Stimulated activated CD4-positive, alpha-beta T cell treated with anti-CD3 and anti-CD28 coated beads, Interleukin-4, amount 100 ng/mL, for 24 hours (primary cell): ENCODE measurements at places on chromosomes 6 and 20.

DNA sequence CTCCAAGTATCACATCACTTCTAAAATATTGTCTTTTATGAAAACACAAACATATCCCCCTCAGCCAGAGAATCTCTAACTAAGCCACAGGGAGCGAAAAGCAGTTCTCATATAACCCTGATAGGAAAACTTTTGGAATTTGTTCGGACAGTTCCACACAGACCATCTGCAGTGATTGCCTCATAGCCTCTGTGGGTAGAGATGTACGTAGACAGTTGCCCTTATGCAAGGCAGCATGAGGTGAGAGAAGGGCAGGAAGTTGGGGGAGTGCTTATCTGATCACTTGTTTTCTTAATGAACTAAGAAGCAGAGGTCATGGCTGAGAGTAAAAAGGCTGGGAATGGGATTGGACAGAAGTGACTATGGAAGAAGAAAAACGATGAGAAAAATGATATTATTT is 39.6 kb downstream of the SLC23A2 start:
- DNase-seq, result peak; percentile 9

GRCh38 chr6:149963462-149964307 is at the start of gene ULBP1:
TSS of gene ULBP1 (plus strand) at chr6:149963943. CDS start at chr6:149964050, 107 bp downstream.
- DNase-seq, result peak; percentile 85

DNA sequence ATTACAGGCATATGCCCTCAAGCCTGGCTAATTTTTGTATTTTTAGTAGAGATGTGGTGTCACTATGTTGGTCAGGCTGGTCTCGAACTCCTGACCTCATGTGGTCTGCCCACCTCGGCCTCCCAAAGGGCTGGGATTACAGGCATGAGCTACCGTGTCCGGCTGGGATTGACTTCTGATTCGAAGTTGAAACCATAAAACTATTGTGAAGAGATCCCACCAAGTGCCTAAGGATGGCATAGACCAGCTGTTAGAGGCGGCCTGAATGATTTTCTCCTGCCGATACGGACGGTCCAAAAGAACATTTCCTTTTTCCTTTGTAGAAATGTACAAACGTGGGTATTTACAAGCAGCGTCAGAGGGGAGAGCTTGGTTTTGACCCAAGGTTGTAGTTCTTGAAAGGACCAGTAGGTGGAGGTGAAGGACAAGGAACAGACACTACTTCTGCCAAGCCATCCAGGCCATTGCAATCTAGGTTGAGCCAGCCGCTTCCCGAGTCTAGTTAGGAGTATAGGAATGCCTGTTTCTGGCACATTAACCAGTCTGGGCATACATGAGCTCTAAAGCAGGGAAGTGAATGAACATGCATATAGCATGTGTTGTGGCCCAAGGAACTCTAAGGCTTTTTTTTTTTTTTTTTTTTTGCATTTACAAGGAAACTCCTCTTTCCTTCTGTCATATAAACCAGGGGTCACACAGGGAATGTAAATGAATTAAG is 29.0 kb downstream of the MOCS3 start:
- DNase-seq, result peak; percentile 78

DNA sequence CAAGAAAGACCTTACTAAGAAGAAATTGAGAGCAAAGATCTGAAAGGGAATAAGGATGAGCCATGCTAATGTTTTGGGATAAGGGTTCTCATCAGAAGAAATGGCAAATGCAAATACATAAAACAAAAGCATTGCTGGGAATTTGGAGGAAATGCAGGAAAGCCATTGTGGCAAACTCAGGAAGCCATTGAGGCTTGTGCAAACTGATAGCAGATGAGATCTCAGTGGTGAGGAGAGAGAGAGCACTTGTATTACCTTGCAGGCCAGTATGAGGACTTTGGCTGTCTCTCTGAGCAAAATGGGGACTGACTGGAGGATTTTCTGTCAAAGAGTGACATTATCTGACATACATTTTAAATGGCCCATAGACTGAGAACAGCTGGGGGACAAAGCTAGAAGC is 103.0 kb downstream of the ADGRB3 start:
- no peak for DNase-seq

DNA sequence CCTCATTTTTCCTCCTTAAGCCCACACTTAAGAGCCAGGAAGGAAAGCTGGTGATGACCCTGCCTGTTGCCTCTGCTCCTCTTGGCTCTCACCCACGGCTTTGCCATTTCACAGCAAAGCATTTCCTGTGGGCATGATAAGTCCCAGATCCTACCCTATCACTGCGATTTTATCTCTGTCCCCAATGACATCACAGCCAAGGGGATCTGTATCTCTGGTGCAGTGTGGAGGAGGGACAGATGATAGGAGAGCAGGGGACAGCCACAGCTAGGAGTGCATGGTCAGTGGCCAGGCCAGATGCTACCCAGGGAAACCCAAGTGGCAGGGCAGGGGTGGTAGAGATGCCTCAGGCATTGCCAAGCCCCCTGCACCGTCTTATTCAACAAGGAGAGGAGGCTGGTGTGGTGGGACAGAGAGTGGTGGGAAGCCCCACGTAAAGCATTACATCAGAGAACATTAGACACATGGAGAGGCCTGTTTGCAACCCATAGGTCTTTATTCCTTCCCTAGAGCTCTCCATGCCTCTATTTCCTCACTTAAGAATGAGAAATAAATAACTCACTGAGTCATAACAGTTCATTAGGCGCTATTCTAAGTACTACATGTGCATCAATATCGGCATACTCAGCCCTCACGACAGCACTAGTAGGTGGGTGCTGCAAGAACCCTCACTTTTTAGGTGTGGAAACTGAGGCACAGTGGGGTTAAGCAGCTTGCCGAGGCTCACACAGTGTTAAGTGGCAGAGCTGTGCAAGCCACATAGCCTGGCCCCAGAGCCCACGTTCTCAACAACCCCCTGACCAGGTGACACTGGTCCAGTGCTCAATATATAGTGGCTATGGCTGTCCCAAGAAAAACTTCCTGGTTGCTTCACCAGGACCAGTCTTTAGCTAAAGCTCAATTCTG is 4.6 kb downstream of the TFEB start:
- DNase-seq, result no peak

DNA sequence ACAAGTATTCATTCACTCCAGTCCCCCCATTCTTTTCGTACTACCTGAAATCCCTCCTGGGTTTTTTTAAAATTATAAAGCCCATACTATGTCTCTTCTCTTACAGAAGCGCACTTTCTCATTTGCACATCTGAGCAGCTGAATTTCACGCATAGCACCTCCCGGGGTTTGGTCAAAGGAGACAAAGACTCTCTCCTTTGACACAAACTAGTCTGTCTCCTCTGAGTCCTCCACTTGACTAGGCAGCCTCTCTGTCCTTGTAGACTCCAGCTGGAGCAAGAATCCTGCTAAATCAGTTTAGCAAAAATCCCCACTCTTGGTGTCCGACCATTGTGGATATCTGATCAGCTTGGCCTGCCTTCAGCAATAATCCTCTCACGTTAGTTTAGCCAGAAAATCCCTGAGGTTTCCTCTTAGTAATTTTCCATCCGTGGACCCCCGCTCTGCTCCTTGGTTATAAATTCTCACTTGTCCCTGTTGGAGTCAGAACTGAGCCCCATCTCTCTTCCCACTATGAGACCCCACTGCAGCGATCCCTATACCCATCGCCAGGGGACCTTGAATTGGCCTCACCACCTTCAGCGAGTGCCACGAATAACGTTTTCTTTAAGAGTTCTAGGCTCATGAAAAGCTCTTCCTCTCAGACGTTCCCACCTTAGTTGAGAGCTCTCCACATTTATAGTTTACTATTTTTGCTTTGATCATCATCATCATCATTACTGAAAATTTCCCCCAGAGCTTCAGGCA is 29.0 kb downstream of the PDYN start:
- DNase-seq, result peak; percentile 16

GRCh38 chr6:114216789-114217467 is 125.9 kb downstream of the HS3ST5 start:
- no peak for DNase-seq

DNA sequence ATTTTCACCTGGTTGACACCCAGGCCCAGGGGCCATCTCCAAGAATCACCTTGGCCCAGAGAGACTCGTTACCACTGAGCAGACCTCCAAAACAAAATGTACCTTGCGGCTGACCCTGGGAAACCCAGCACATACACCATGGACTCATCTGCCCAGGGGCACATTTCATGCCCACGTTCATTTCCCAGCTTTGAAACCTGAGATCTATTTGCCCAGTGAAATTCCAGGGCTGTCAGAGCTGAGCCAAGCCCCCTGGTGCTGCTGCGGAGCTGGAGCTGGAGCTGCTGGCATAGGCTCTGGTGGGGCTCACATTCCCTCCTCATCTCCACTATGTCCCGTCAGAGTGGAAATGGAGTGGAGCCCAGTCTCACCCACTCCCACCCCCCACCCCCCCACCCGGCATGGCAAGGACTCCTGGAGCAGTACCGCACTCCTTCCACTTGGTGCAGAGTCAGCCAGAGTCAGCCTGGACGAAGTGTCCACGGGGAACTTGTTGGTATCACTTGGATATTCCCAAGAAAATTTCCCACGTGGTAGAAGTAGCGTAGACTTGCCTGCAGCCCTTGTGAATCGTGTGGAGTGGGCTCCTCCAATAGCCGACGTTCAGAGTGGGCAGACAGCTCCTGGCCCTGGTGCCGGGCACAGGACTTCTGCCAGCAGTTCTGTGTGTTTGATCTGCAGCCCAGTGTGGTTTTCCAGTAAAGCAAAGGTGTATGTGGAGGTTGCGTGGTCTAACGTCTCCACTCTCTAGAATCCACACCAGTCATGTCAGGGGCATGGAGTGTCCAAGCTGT is 18.1 kb upstream of the OSER1 start:
- DNase-seq, result no peak

DNA sequence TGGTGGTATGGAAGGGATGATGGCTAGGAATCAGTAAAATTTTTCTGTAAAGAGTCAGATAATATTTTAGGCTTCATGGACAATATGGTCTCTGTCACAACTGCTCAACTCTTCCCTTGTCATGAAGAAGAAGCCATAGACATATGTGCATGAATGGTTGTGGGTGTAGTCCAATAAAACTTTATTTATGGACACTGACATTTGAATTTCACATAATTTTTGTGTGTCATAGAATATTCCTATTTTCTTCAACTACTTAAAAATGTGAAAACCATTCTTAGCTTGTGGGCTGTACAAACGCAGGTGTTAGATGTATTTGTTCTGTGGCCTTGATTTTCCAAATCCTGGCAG is 59.9 kb downstream of the SYNDIG1 start:
- DNase-seq, result no peak

GRCh38 chr6:160076009-160076408 is 45.6 kb upstream of the SLC22A1 start:
- no peak for DNase-seq

DNA sequence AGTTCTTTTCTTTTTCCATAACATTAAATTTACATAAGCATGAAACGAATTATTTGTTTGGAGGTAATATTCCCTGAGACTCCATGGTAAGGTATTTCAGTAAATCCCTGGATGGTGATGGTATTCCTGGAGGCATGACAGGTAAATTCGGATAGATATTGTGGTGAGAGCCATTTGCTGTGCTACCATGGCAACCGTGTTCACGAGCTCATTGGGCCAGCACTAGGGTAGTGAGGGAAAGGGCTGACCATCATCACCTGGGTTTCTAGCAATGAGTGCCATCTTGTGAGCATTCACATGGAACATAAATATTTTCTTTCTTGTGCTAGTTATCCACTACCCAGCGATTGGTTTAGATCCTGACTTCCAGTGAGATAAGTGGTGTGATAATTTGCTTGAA is 51.9 kb upstream of the GNRH2 start:
- no peak for DNase-seq

GRCh38 chr6:166998256-166999144 is 697 bp upstream of the CEP43 start:
- peak; percentile 5 for DNase-seq

GRCh38 chr6:148943451-148943850 is 196.6 kb downstream of the UST start:
- no peak for DNase-seq

DNA sequence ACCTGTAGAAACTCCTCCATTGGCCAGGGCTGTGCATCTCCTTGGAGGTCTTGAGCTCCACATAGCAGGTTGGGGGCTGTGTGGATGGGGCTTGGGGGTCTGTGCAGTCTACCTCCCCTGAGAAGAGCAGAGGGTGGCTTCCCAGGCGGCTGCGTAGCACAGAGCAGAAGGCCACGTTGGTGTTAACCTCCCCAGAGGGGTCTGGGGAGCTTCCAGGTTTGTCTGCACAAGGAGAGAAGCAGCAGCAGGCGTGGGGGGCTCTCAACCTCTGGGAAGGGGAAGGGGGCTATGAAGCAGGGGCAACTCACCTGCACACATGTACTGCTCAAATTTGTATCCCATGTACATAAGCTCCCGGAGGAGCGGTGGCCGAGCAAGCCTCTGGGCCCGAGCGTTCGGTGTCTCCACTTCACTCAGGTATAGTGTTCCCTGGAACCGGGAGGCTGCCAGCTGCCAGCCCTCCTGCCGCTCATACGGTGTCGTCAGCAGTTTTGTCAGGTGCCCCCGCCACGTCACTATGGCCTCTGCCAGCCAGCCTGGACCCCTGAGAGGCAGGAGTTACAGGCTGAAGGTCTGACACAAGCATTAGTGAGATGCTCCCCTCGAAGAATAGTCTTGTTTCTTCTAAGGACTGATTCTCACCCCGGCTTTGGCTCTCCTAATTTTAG is 1.2 kb downstream of the DXO start:
- no peak for DNase-seq

DNA sequence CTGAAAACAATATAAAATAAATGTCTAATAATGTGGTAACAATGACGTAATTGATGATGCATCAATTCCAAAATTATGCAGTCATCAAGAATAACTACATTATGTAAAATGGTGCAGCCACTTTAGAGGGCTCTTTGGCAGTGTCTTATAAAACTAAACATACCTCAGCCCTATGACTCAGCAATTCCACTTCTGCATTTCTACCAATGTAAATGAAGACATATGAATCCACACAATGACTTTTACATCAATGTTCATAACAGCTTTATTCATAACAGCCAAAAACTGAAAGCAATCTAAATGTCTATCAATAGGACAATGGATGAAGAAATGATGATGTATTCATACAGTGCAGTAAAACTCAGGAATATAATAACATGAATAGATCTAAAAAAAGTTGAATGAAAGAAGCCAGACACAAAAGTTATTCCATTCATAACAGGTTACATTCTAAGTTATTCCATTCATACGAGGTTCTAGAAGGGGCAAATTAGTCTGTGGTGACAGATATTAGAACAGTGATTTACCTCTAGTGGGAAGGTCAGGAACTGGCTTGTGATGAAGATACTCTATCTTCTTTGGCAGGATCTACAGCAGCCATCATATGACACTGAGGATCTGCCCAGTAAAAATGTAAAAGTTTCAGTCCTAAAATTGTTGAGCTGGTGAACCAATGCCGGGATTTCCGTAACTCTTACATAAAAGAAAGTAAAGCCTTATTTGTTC is 396.1 kb downstream of the PLCB1 start:
- no peak for DNase-seq

DNA sequence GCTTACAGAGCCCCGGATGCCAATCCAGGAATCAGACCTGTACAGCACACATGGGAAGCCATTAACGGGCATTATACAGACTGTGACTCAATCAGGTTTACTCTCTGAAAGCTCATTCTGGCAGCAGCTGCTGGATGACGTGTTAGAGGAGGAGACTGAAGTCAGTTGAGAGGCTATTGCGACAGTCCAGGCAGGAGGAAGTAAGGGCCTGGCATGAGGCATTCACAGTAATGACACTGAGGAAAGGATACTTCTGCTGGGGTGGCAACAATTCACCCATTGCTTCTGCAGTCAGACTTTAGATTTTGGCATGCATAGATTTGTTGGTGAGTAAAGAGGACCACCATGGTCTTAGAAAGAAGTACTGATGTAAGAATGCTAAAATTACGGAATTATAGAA is 151.0 kb upstream of the HEY2 start:
- DNase-seq, result no peak
